DMS 273 treated with DMSO at 0.1 percent for 48 hours (cell line): ENCODE measurements at places on chromosomes 1 and 21.

DNA sequence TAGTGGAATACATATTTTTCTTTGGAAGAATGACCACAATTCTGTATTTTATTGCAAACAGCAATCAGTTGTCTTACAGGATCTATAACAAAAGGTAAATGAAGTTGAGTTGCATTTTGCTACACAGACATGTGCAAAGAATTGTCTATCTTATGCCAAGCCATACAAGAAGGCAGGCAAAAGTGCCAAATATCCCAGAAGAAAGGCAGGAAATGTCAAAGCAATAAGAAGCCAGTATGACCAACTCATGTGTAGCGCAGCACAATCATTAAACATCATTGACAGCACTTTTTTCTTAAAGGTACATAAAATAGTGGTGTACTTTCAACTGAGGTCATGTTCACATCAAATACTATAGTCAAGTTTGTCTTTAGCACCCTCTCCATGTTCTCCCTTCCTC is 42.7 kb downstream of the NIBAN1 start:
- DNase-seq = no peak

- DNase-seq = no peak
Measured at GRCh38 chr1:168360151-168361021, 79.7 kb downstream of the TBX19 start.

- no peak for DNase-seq
Measured at GRCh38 chr1:20167126-20167525, 18.8 kb upstream of the UBXN10 start.

GRCh38 chr1:154758346-154758745 is 111.7 kb downstream of the KCNN3 start:
- no peak for DNase-seq

- DNase-seq = no peak
Measured at GRCh38 chr1:91734761-91735160, 151.2 kb downstream of the TGFBR3 start.

DNA sequence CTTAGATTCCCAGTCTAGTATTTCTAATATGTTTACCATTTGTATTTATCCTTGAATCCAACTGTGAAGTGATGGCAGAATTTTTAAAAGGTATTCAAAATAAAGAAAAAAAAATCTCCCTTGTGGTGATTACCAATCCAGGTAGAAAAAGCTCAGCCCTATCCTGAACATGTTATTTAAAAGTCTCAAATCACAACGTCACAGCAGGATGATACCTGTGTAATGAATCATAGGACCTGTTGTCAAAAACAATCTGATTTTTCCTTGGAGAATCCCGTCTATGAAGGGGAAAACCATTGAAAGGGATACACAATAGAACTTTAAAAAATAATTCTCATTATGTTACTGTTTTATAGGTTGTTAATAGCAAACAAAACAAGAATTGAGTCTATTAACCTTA is 76.9 kb upstream of the LBR start:
- DNase-seq = no peak

DNA sequence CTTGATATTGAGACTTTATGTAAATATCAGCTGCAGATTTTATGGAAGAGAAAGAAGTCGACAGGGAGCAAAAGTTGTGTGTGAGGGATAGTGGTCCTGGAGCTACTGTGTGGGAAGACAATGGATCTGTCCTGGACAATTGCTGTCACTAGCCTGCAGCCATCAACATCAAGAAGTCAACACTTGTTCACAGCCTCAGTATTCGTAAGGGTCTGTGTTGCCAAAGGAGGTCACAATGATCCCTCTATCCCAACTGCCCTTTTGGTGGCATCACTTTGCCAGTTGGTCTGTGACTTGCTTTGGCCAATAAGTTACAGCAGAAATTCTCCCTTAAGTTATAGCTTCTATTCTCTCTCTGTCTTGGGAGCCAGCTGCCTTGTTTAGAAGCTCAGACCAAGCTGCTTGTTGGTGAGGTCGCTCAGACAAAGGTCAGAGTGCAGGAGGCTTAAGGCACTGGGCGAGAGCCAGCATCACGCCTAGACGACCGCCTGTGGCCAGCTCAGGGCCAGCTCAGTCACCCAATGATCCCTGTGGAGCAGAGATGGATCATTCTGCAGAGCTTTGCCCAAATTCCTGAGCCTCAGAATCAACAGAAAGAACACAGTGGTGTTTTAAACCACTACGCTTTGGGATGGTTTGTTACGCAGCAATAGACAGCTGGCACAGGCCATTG is 134.9 kb downstream of the RHOU start:
- no peak for DNase-seq

DNA sequence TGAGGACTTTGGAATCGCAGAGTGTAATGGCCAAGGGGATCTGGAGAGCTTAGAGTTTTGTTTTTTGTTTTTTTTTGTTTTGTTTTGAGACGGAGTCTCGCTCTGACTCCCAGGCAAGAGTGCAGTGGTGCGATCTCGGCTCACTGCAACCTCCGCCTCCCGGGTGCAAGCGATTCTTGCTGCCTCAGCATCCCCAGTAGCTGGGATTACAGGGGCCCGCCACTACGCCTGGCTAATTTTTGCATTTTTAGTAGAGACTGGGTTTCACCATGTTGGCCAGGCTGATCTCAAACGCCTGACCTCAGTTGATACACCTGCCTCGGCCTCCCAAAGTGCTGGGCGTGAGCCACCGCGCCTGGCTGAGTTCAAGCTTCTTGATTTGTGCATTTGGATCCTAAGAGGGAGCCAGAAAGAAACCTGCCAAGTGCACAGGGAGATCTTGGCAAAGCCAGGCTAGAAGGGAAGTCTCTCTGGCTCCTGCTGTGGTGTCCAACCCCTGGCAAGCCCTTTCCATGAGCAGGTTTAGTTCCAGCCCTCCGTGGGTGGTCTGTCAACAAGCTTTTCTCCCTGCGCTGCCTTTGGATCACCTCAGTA is 852 bp downstream of the FAAH start:
- DNase-seq = no peak
